GM23248 (cell line): ENCODE measurements at places on chromosomes 13 and 19.

- DNase-seq = no peak
These were observed 93.1 kb downstream of the RNASEH2B start for GRCh38 chr13:51002736-51003135.

- no peak for DNase-seq
These were observed 22.0 kb upstream of the SLC7A9 start for GRCh38 chr19:32891609-32892008.

- no peak for DNase-seq
These were observed at the start of gene TEX26 for GRCh38 chr13:30932481-30933353. Gene TEX26 (plus strand): TSS chr13:30932656. CDS start chr13:30932716, 60 bp downstream.

GRCh38 chr19:38845374-38846024 is 4.3 kb downstream of the HNRNPL start:
- DNase-seq = no peak
